NCI-H1417 (cell line): ENCODE measurements at places on chromosomes 1 and 21.

DNA sequence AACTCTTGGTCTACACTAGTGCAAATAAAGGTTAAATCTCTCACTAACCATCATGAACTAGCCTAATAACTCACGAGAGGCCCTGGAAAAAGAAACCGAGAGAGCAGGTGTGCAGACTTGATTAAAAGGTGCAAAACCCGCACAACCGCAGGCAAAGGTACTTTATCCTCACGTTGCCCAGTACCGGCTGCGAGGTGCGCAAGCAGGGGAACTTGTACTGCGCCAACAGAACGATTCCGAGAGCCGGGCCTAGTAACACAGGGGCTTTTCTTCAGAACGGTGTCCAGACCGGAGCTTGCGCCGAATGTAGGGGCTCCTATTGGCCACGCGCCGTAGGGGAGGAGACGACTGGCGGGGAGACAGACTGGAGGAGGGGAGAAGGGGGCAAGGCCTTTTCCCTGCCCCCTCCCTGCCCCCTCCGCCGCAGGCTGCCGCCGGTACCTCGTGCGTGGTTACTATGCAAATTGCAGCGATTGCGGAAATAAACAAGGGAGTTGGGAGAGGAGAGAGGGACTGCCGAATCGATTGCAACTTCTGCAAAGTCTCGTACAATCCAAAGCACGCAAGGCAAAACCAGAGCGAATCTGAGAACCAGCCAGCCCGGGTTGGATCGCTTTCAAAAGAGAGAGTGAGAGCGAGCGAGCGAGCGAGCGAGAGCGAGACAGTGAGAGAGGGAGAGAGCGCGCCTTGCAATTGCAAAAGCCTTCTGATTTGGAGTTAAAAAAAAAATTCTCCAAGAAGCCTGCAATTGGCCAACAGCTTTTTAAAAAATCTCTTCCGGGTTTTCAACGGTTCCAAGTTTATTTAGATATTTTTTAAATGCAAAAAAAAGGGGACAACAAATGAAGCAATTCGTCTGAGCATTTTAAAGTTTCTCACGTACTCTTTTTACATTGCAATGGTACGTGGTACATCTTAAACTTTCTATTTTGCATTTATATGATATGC lies 5.4 kb upstream of the NFIA start:
- DNase-seq: peak; percentile 96

DNA sequence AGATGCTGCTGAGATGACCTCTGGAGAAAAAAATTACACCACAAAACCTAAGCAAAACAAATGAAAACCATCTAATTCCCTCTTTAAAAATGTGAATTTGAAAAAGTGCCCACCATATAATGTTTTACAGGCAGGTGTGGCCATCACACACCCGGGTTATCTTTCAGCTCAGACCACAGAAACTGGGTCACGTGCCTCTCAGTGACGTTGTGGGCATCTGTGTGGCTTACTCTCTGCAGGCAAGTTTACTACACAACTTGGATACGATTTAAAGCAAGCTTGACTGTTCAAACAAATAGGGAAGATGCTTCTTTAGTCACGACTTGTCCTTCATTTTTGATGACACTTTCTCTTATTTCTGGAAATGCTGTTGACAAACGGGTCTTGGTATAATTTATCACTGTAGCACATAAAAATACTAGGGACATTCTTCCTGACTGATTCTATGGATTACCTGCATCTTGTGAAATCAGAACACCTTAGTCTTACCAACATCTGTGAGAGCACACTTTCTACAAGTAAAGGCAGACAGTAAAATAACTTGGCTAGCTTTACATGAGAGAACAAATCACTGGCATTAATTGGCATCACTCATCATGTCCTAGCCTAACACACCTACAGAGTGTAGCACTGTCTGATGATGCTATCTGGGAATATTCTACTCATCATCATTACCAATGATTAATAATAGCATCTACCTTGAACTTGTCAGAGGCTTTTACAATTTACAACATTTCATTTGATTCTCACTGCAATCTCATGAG lies 89.3 kb upstream of the EDEM3 start:
- DNase-seq: no peak

DNA sequence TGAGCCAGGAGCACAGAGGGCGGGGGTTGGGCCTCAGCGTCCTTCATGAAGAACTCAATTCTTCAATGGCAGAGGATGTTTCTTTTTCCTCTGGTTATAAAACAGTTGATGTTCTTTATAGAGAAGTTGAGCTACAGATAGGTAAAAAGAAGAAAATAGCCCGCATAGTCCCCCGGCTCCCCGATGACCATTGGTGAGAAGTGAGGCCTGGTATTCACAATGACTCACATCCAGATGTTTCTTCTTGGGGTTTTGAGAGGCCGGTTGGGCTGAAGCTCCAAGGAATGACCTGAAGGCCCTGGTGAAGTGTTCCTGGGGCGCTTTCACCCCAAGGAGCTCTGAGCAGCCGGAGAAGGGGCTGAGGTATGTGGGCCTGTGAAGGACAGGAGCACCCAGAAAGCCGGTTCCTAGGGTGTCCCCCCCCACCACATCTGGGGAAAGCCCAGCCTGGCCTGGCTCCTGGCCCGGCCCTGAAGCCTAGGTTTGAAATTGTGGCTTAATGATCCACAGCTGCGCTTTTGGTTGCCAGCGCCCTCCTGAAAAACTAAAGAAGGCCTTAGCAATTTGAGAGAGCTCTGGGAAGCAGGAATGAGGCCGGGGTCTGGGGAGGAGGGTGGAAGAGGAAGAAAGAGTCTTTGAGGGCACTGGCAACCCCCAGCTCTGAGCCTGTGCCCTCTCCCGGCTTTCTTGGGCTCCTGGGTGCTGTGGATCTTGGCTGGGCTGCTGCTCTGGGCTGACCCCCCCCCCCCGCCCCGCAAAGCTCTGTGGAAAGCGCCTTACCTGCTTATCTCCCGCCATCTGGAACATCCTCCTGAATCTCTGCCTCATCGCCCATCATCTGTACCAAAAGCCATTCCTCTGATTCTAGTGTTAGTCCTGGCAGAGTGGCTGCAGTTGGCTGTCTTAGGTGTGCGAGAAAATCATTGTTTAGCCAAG lies 444.7 kb downstream of the CAMTA1 start:
- DNase-seq: no peak

DNA sequence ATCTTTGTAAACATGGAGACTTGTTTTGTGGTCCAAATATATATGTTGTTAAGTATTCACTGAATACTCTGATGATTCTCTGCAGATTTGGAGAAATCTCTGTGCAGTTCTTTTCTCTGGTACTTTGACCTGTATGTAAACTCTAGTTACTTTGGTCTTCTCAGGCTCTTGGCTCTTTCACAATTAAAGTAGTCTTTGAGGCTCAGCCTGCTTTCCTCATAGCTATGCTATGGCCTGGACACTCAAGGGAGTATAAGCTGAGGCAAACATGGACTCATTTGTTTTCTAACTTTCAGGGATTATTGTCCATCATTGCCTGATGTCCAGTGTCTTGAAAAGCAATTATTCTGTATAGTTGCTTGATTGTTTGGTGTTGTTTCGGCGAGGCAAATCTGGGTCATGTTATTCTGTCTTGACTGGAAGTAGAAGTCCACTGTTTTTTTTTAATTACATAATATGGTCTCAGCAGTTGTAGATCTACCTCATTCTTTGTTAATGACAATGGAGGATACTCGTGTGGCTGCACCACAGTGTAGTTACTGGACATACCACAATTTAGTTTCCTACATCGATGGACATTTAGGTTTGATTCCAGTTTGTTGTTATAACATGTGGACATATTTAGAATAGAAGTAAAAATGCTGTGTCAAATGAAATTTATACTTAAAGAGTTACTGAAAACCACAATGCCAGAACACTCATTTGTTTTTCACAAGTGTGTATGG lies 9.2 kb downstream of the PTBP2 start:
- no peak for DNase-seq

- DNase-seq: no peak
Observed at GRCh38 chr21:31335957-31336738, 7.9 kb downstream of the TIAM1 start.

GRCh38 chr1:47972864-47973432 lies 24.2 kb downstream of the TRABD2B start:
- DNase-seq: no peak

- peak; percentile 59 for DNase-seq
Observed at GRCh38 chr1:25099343-25099951, 132.9 kb downstream of the SYF2 start.

DNA sequence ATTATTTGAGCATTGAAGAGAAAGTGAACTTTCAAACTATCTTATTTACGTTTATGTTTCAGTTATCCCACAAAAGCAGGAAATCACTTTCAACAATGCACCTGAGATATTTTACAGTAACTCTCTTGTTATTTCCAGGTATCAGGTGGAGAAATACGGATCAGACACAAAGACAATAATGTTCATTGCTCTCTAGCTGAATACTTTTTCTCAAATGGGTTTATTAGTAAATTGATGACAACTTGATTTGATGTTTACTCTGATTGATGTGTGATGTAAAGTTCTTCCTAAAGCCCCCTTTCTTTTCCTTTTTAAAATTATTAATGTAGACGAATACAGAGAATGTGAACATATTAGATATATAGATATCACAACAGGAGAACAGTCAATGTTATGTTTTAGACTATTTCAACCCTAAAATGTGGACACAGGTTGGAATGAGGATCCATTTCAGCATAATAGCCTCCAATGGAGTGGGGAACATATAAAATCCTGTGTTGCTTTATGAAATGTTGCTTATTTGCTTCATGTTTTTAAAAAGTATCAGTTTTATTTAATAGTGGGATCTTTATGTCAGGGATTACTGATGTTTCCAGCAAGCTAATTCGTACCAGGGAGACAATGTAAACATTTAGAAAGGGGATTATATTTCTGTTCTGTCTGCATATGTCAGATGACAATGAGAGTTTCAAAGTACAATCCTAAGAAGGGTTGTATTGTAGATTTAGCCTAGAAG lies 1522.3 kb upstream of the TPTE start:
- no peak for DNase-seq

DNA sequence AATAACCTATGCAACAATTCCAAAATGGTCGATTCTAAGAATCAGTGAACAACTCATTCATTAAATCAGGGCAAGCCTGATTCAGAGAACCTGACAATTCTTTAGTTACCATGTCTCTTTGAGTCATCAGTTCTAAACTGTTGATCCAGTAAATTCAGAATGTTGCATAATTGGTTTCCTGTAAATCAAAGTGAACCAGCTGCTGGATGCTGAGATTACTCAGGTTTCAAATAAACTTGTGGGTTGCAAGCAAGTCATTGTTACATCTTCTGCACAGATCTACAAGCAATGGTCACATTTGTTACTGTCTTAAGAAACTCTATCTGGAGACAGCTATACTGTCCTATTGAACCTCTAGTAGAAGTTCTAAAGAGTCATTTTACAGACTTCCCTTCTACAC lies 16.5 kb downstream of the PLA2G2D start:
- DNase-seq: no peak

- no peak for DNase-seq
Observed at GRCh38 chr1:85611425-85611824, 30.9 kb downstream of the CCN1 start.

- no peak for DNase-seq
Observed at GRCh38 chr1:64984106-64984505, 17.8 kb upstream of the JAK1 start.

GRCh38 chr1:108557296-108557695 lies 2.6 kb upstream of the EEIG2 start:
- no peak for DNase-seq

- no peak for DNase-seq
Observed at GRCh38 chr1:184392067-184392466, 5.2 kb downstream of the C1orf21 start.

DNA sequence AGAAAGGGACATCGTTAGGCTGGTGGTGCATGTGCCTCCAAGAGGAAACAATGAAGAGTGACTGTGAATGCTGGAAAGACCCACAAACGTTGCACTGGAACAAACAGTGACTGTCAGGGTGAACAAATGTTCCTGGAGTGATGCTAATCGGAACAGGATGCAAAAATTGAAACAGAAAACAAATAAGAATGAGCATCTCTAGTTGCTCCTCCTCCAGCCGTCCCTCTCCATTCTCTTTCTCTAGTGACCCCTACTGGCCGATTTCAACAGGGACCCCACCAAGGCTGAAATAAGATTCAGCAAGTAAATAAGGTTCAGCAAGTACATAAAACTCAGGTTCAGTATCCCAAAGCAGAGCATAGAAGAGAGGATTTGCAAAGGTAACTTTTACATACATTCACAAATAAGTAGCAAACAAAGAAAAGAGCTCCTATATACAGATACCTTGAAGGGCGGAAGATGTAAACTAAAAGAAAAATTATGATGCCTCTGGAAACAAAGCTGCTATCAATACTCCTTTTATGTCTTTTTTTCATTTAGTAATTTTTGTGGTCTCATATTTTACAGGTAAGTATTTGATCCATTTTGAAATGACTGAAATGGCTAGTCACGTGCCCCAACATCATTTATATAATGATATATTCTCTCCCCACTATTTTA lies 836.1 kb upstream of the ADAMTS5 start:
- DNase-seq: peak; percentile 25

DNA sequence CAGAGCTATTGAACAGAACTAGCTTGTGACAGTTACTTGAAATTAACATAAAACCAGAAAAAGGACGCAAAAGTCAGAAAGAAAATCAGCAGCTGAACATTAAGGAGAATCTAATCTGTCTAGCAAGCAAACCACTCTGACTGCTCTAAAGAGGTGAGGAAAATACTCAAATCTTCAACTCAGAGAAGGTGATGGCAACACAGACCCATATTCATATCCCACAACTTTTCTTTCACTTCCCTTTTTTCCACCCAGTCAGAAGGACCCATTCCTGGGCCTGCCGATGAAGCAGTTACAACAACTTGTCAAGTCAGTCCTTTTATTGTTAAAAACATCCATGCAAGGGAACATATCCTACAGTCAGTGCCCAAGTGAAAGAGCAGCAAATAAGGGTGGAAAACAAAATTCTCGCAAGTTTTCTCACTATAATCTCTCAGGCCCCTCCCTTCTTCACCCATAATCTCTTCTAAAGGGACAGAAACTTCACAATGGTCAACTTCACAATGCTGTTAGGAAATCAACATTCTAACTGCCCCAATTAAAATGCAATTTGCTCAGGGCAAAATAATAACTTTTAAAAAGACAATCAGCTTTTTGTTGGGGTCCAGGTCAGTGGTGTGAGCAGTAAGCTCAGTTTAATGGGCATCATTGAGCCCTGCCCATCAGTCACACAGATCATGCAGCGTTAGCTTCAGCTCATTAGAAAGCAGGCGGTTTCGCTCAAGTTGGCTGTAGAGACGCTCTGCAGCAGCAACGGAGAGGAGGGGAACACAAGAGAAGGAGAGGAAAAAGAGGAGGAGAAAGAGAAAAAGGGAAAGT lies 3.6 kb upstream of the NUP210L start:
- no peak for DNase-seq

DNA sequence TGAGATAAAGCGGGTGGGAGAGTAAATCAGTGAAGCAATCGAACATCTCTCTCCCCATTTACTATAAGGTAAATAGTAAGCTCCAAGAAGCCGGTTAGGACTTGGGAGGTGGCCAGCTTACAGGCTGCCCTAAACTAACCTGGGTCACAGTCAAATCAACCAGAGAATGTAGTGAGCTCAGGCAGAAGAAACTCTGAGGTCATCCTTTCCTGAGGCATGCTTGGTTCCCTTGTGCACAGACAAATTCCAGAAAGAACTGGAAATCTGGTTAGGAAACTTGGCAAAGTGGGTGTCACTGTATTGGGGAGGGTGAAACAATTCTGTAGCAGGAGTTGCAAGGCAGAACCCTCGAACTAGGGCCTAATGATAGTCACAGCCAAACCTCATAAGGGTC lies 72.5 kb downstream of the NTMT2 start:
- DNase-seq: no peak

GRCh38 chr1:45682942-45683341 lies 3.4 kb downstream of the GPBP1L1 start:
- no peak for DNase-seq
